ENCODE measurements at places on chromosomes 16 and 17.

DNA sequence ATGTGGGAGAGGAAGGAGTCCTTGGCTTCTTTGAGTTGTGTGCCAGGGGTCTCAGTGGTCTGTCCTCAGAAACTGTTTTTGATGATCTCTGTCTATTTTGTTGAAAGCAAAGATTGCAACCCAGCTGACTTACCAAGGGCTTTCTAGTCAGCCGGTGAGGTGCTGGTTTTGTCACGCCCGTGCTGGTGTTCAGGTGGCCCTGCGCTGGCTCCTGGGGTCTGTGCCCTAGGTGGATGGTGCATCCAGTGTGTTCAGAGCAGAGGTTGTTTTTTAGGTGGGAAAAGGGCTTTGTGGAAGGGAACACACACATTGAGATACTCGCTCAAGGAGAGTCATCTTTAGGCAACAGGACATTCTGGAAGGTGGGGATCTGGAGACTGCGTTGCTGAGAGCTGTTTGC lies 51.0 kb downstream of the BANP start:
- no peak for DNase-seq

- no peak for DNase-seq
These were observed 10.3 kb upstream of the ABCC3 start for GRCh38 chr17:50624321-50624934.

GRCh38 chr17:11705111-11705510 lies 106.8 kb downstream of the DNAH9 start:
- DNase-seq = no peak

DNA sequence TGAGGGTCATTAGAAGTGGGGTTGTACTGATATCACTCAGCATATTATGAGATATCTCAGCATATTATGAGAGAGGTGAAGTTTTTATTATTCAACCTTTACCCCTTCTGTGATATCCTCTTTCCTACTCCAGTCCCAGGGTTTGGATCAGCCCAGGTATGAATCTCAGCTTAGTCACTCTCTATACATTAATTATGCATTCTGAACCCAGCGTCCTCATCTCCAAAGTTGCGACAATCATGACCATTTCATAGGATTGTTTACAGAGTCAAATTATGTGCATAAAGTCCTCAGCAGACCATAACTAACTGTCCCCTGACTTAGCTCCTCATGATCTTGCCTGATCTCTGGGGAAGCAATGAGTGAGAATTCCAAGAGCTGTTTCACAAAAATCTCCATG lies 20.5 kb upstream of the BLMH start:
- DNase-seq = no peak

GRCh38 chr17:37824534-37825485 lies 80.0 kb upstream of the HNF1B start:
- no peak for DNase-seq

GRCh38 chr16:10827691-10828341 lies 9.2 kb upstream of the TVP23A start:
- no peak for DNase-seq

DNA sequence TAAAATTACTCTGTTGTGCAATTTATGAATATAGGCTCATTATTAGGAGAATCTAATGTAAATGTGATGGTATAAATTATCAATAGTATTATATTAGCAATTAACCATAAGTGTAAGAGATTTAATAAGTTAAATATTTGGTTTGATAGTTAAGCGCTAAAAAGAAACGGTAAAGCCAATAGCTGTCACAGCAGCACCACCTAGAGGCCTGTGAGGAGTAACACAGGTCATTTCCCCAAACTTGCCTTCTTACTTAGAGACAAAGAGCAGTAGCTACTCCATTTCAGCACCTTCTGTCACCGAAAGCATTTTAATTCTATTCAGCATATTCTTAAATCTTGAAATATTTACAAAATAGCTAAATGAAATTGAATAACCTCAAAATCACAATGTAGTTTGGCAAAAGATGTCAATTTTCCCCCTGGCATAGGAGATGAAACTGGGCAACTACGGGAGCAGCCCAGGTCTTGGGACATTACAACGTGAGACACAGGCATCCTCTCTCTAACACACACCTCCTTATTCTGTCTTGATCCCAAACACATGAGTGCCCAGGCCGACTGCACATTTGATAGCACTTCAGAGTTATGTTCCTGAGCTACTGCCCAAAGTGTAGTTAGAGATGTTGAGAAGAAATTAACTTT lies 14.3 kb upstream of the DYNLRB2 start:
- no peak for DNase-seq

- peak; percentile 27 for DNase-seq
These were observed 780 bp upstream of the DCAKD start for GRCh38 chr17:45052052-45052772.

- peak; percentile 65 for DNase-seq
These were observed 11.2 kb downstream of the GALK1 start for GRCh38 chr17:75753514-75754377.

DNA sequence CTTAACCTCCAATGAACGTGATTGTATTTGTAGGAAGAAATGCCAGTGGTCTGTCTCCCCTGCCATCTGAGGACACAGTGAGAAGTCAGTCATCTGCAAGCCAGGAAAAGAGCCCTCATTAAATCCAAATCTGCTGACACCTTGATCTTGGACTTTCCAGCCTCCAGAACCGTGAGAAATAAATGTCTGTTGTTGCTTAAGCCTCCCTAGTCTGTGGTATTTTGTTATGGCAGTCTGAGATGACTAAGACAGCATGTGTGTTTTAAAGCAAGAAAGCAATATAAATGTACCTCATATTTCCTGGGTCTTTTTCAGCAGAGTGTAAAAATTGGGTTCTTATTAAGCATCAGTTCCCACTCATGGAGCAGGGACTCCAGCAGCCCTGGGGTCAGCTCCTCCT lies 177.9 kb upstream of the NLRP1 start:
- no peak for DNase-seq

- DNase-seq = no peak
These were observed 28.5 kb upstream of the ERN1 start for GRCh38 chr17:64158406-64158805.

DNA sequence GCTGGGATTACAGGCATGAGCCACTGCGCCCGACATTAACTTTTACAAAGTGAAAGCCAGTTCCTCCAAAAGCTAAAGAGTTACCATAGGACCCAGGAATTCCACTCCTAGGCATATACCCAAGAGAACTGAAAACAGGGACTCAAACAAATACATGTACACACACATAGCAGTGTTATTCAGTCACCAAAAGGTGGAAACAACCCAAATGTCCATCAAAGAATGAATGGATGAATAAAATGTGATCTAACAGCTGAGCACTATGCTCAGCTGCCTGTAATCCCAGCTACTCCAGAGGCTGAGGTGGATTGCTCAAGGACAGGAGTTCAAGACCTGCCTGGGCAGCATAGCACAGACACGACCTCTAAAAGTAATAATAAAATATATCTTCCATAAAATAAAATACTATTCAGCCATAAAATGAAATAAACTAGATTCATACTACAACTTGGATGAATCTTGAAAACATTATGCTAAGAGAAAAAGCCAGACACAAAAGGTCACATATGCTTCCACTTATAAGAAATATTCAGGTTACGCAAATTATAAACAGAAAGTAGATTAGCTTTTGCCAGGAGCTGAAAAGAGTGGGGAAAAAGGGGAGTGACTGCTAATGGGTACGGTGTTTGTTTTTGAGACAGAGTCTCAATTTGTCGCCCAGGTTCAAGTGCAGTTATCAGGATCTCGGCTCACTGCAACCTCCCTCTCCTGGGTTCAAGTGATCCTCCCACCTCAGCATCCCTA lies 9.3 kb upstream of the USP7 start:
- no peak for DNase-seq

DNA sequence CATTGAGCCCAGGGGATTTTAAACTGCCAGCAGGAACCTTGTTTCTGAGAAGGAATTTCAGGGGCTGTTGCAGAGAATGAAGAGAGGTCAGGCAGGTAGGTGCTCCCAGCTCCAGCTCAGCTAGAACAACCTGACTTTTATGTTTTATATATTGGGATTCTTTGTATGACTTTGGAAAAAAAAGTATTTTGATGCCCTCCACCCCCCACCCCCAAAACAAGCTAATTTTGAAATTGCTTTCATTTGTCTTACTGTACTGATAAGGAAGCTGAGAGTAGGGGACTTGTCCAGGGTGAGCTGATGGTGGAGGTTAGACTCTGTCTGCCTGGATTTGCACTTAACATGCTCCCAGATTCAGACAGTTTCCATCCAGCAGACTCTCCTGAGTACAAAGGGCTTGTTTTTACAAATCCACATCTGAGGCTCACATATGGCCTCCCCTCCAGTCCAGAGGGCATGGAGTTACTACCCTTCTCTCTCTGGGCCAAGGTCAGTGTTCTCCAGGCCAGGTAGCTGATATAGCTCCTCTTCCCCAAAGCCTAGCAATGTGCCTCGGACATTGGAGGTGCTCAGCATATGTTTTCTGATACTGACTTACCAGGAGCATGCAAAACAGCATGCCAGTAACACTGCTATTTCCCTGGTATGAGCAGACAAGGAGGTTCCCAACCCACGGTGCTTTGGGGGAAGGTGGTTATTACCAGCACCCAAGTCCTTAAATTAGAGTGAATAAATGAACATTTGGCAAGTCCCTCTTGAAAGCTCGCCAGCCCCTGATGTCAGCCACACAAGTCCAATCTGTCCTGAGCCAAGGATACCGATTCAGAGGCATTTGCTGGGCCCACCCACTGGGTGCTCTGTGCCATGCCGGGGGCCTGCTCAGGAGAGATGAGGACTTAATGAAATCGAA lies 11.3 kb downstream of the STX1B start:
- DNase-seq = no peak

Measured in stimulated activated CD4-positive, alpha-beta T cell treated with anti-CD3 and anti-CD28 coated beads, Interleukin-15, amount 100 ng/mL, for 48 hours (primary cell).